ENCODE measurements at places on chromosomes 6 and 20.

DNA sequence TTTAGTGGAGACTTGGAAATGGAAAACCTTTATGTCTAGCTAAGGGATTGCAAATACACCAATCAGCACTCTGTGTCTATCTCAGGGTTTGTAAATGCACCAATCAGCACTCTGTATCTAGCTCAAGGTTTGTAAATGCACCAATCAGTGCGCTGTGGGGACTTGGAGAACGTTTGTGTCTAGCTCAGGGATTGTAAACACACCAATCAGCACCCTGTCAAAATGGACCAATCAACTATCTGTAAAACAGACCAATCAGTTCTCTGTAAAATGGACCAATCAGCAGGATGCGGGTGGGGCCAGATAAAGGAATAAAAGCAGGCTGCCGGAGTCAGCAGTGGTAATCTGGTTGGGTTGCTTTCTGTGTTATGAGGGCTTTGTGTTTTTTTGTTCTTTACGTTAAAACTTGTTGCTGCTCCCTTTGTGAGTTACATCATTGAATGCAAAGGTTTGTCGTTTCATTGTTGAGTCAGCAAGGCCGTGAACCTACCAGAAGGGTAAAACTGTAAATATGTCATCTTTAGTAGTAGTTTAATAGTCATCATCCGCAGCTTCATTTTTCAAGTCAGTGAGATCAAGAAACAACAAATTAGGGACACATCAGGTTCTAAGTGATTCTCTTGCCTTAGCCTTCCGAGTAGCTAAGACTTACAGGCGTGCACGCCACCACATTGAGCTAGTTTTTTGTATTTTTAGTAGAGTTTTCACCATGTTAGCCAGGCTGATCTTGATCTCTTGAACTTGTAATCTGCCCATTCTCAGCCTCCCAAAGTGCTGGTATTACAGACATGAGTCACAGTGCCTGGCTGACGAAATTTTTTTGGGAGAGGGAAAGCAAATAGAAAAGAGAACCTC, 22.7 kb upstream of the NUP153 start:
- no peak for DNase-seq

DNA sequence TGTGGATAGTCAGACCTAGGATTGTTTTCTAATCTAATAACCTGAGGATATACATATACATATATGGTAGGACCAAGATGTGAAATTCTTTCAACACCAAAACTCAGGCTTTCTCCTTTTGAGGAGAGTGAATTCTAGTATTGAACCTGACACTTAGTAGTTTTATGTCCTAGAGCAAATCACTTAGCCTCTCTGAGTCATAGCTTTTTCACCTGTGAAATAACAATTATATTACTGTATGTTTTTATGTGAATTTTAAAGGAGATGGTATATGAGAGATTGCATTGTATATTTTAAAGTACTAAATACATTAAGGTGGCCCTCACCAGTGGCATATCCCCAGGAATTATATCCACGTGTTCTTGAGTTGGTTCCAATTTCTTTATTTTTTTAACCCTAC, 34.6 kb downstream of the TREML1 start:
- no peak for DNase-seq

GRCh38 chr6:16533721-16534136, 227.5 kb downstream of the ATXN1 start:
- no peak for DNase-seq

- no peak for DNase-seq
Observed at GRCh38 chr20:47765271-47765670, 20.0 kb downstream of the SULF2 start.

- no peak for DNase-seq
Observed at GRCh38 chr6:150531957-150532356, 67.7 kb upstream of the PLEKHG1 start.

DNA sequence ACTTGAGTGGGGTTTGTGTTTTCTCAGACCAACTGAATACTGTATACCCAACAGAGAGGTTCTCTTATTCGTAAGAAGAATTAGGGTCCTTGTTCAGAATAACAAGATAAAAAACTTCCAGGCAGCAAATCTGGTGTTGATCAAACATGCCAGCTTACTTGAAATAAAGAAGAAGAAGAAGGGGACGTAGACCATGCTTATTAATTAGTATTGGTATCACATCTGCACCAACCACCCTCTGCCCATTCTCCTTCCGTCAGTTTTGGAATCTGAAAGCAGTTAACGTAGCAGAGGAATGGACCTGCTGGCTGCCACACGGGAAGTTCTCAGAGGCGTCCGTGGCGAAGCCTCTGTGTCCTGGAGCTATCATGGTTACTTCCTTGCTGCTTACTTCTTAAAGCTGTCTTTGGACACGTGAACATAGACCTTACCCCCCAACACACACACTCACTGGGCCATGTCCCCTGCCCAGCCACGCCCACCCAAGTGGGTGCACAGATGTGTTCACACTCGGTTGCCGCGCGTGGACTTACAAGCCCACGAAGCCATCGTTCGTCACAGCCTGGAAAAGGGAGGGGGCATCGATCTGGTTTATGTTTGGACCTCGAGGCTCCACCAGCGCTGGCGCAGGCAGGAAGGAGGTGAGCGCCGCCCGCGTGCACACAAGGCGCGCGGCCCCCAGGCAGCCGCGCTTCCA, 4.1 kb upstream of the DLL1 start:
- no peak for DNase-seq

DNA sequence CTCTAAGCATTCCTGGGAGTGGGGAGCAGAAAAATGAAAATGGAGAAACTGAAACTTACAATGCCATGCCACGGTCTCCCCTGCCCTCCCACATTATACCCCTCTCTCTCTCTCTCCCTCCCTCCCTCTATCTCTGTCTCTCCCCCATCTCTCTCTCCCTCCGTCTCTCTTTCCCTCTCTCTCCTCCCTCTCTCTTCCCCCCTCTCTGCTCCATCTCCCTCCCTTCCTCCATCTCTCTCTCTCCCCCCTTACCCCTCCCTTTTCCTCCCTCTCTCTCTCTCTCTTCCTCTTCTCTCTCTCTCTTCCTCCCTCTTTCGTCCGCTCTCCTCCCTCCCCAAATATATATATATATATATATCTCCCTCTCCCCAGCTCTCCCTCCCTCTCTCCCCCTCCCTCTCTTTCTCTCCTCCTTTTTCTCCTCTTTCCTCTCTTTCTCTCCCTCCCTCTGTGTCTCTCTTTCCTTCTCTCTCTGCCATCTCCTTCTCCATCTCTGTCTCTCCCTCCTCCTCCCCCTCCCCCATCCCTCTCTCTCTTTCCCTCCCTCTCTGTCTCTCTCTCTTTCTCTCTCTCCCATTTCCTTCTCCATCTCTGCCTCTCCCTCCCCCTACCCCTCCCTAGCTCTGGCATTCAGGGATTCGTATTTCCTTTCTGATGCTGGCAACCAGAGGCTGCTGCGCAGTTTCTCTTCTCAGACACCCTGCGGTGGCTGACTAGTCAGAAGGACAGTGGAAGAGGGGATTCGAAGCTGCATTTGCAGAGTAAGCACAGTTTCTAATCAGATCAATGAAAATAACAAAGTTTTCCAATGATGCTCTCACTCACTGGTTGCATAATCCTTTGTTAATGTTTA, 13.9 kb upstream of the VAPB start:
- DNase-seq, result no peak

GRCh38 chr20:31472395-31473330, 2.3 kb downstream of the DEFB124 start:
- DNase-seq, result no peak

DNA sequence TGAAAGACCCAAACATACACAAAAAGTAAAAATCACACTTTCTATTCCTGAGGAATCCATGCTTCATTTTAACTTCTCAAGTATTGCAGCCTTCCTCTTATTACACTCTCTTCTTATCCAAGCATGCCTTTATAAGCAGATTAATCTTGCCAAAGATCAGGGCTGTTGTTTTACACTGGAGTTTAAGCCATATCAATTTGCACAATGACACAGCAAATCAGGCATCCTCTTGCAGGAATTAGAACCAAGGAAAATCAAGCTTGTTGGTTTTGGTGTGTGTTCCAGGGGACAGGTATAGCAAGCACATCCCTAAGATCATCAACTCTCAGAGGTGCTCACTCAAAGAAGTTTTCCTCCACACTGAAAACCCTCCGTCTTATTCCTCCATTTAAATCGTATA, 69.5 kb downstream of the CYP39A1 start:
- no peak for DNase-seq

- DNase-seq, result no peak
Observed at GRCh38 chr6:170122651-170123050, 168.2 kb downstream of the DLL1 start.

DNA sequence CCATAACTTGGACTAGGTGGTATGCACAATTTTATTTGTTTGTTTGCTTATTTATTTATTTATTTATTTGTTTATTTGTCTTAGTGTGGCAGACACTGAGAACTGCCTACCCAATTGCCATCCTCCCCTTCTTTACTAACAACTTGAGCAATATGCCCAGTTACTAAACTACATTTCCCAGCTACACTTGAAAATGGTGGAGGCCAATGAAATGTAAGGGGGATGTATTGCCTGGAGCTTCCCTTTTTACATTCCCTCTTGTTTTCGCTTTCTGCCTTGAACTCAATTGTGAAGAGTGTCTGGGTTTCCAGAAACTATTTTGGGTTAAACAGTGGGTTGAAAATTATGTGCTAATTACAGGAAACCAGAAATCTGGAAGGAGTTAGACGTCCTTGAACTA, 152.7 kb upstream of the FKBP1C start:
- DNase-seq, result no peak

DNA sequence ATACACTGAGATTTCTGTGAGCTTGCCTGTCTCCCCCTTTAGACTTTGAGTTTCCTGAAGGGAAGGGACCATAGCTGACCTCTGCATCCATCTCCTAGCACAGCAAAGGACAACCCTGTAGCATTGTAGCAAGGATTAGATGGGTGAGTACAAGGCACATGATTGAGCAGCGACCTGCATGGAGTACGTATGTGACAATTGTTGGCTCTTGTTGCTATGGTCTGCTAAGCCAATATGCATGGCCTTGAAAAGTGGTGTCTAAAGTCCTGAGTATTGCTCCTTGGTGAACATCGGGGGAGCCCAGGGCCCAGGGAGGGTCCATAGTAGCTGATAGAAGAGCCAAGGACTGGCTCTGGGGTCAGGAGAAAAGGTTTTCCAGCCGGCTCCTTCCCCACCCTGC, 365.0 kb upstream of the CHD6 start:
- no peak for DNase-seq

GRCh38 chr20:56111961-56112730, 106.8 kb upstream of the CBLN4 start:
- no peak for DNase-seq

GRCh38 chr6:167494698-167495435, 170.0 kb downstream of the TTLL2 start:
- DNase-seq, result no peak

- DNase-seq, result no peak
Observed at GRCh38 chr20:38225240-38225899, 35.2 kb downstream of the KIAA1755 start.

Data from NCI-H1105 (cell line).